ENCODE measurements at places on chromosomes 7 and 10.

GRCh38 chr10:122267849-122268737 lies 3.0 kb upstream of the BTBD16 start:
- peak; percentile 11 for DNase-seq

DNA sequence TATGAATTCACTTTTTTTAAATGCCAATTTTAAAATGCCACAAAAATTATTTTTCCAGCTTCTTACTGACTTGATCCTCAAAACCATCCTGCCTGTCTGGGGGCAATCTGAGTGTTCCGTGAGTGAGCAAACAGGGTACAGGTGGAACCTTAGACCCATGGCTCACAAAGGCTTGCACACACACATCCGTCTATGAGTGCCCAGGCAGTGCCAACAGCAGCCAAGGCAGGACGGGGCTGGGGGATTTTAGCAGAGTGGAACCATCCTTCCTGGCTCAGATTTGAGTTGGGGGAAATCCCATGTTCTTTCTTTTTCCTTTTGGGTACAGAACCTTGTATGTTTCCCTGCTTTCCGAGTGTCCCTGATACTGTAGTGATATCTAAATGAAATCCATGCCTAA lies 377.7 kb upstream of the MGMT start:
- DNase-seq = no peak

DNA sequence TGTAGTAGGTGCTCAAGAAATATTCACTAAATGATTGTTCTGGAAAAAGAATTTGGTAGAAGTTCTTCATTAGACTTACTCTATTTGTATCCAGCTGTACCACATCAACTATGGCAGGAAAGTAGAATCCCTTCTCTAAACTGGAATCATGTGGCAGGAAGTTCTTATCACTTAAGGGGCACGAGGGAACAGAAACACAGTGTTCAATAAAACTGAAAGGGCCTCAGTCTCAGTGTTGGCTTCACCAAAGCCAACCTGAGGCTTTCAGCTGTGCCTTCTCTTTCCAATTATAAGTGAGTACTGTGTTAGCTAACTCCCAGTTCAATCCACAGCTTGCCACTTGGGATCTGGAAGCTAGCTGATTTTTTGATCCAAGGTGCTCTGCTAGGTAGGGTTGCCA lies 257.6 kb upstream of the LRGUK start:
- no peak for DNase-seq

DNA sequence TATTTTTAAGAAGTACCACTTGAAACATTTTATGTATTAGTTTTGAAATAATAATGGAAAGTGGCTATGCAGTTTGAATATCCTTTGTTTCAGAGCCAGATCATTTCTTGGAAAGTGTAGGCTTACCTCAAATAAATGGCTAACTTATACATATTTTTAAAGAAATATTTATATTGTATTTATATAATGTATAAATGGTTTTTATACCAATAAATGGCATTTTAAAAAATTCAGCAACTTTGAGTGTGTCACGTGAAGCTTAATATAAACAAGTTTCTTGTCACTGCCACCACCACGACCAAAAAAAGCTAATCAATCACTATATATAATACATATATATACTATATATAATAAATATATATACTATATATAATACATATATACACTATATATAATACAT lies 4.8 kb downstream of the IL6 start:
- DNase-seq = no peak

DNA sequence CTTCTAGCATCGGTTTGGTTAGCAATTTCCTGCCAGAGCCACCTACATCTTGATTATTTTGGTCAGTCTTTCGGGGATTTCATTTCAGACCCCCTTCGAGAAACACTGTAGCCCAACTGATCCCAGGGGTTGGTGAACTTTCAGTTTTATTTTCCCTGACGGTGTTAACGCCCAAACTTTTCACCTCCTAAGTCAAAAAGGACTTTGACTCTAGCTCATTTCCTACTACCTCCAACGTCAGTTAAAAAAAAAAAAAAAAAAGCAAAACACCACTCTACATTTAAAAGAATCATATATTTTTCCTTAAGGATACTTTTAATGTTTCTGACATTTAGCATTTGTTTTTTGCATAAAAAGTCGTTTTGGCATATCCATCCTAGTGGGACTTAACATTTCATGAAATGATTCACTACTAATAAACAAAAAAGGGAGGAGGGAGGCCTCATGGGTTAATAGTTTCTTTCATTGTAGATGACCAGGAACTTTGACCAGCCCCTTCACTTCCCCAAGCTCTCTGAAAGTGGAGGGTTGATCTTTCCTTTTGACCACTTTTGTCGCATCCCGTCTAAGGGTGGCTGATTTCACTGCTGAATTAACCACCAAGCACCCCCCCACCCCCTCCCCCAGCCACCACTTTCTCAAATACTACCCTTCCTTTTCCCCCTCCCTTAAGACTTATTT lies 764 bp upstream of the TCF7L2 start:
- DNase-seq = no peak

GRCh38 chr7:78225534-78225933 lies 427.0 kb downstream of the PHTF2 start:
- DNase-seq = no peak

DNA sequence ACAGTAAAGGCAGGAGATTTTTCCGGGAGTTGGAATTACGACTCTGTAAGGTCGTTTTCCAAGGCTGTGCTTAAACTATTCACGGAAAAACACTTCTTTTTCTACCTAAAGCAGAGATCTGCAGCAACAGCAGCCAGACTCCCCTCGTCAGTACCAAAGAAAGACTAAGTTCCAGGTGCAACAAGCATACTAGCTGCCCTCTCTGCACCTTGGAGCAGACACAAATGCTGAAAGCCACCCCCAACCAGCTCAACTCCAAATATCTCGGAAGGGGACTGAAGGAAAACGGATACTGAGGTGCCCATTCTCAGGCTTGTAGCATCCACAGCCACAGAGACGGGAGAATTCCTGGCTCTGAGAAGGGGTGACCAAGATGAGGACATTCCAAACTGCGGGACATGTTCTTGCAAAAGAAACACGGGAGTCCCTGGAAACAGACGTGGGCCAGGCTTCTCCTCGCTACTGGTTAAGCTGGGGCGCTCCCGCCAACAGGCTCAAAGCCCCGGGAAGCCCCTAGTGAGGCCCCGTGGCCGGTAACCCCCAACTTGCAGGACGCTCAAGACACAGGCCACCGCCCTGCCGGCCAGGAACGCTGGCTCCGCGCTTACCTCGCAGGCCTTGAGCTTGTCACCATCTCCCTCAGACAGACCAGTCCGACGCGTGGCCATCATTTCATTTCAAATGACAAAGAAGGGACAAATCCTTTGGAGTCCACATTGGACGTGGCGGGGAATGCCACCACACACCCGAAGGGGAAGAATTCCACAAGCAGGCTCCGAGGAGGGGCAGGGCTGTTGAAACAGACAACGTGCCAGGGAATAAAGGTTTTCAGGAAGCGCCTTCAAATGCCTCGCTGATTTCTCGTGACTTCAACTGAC lies 2.2 kb downstream of the ARHGAP21 start:
- no peak for DNase-seq

DNA sequence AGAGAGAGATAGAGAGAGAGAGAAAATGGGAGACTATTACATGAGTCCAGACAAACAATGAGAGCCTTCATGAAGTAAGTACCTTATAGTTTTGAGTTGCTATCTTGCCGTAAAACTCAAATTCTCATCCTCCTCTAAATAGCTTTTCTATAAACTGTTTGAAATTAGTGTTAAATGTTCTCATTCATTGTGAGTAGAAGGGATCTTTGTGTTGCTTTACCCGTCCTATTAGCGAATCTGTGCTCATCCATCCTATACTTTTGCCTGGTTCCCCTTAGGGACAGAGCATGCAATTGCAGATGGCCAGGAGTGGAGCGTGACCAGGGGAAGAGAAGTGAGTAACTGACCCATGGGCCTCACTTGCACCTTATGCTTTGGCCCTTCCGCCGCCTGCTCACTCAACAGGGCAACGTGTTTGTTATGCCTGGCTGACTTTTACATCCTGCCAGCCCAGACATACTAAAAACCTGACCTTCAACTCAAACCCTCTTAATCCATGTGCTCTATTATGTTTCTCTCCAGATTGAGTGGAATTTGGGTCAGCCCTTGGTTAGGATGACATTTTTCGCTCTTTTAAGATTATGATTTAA lies 244.2 kb upstream of the YAE1 start:
- DNase-seq = no peak

DNA sequence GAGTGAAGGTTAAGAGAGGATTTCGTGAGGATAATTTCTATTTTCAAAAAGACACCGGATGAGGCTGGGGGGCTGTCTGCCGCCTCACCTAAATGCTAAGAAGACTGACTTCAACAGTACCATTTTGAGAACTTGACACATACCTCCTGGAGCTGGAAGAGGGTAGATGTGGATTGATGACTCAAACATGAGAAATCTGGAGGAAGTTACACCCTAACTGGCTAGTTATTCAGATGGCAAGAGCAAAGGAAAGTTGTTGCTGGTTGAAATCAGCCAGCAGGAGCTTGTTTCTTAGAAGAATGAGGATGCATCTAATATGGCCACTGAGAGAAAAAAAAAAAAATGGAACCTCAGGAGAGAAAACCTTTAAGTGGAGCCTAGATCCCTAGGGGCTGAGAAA lies 76.2 kb upstream of the KIAA1217 start:
- no peak for DNase-seq

DNA sequence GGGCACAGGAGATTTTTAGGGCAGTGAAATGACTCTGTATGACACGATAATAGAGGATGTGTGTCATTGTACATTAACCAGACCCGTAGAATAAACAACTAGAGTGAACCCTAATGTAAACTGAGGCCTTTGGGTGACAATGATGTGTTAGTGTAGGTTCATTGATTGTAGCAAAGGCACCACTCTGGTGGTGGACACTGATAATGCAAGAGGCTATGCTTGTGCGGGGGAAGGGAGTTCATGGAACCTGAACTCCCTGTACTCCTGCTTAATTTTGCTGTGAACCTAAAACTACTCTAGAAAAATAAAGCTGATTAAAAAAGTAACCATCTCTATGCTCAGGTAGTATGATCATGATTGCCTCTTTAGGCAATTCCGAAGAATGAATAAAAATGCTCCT lies 96.3 kb upstream of the VIPR2 start:
- no peak for DNase-seq

DNA sequence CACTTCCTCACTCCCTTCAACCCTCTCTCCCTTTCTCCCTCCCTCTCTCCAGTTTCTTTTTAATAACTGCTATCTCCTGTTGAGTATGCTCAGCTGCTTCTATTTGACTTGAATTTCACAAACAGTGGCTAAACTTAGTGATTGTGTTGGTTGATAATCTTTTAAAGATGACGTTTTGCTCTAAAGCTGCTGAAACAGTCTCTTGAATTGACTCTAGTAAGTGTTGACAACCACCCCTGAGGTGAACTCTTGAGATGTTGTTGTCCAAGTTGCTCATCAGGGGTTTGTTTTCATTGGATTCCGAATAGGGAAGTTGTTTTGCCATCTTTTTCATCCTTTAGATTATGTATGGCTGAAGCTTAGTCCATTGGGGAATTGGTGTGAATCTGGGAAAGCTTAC lies 176.2 kb downstream of the TWIST1 start:
- DNase-seq = no peak

- DNase-seq = no peak
These were observed 30.9 kb downstream of the TRIM8 start for GRCh38 chr10:102675011-102675665.

DNA sequence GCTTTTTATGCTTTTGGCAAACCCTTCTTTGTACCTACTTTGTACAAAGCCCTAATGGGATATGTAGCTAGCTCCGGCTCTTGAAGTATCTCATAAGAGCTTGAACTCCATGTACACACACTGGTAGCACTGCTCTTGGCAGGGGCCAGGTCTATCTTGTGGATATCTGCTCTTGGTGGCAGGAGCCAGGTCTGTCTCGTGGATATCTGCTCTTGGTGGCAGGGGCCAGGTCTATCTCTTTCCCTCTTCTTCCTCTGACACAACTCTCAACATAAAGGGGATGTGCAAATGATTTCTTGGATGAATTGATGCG lies 91.9 kb downstream of the WNT2 start:
- no peak for DNase-seq

- DNase-seq = no peak
These were observed 228.3 kb upstream of the TEX47 start for GRCh38 chr7:89023877-89024276.

GRCh38 chr10:102645741-102646609 lies 1.7 kb downstream of the TRIM8 start:
- peak; percentile 41 for DNase-seq

GRCh38 chr7:28267012-28267411 lies 86.4 kb upstream of the JAZF1 start:
- DNase-seq = no peak

DNA sequence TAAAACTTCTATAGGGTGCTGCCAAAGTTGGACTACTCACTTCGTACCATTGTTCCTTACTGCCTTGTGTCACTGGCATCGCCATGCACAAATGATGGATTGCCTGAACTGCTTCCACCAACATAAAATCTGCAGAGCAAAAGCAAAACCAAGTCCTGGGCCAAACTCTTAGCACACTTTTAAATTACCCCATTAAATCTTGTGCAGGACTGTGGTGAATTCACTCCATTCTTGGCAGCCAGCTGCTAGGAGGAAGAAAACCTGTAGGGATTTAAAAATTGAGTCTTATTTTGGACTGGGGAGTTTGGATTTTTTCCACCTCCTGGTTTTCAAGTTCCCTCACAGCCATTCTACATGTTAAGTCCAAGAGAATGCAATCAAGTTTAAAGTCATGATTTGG lies 646.9 kb downstream of the SORCS3 start:
- no peak for DNase-seq

DNA sequence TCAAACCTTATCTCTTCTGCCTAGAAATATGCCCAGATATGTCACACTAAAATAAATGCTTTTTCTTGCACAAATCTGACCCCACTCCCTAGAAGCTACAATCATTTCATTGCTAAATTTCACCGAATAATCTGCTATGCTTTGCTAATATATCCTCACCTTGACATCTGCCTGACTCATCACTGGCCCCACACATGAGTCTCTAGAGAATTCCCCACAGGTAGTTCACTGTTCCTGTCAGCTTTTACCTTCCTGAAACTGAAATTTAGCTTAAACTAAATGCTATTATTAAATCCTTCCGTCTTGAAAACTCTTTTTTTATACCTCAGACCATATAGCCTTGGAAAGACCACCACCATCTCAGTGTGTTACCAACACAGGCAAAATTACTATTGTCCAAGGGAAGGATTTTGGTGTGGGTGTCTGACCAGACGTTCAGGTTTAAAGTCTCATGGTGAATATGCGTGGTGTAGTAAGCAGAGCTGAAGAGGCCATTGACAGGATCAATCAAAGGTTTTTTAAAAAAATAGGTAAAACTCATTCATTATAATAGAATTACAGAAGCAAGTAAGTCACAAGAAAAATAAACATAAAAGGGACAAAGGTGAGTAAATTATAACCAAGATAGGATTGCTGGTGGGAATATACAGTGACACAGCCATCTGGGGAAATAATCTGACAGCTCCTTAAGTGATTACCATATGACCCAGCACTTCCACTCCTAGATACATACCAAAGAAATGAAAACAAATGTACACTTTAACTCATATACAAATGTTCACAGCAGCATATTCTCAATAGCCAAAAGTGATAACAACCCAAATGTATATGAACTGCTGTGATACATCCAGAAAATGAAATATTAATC lies 173.5 kb downstream of the KMT2E start:
- no peak for DNase-seq

- DNase-seq = no peak
These were observed 99.3 kb downstream of the LANCL2 start for GRCh38 chr7:55464422-55464821.

Measured in activated CD4-positive, CD25-positive, alpha-beta regulatory T cell treated with anti-CD3 and anti-CD28 coated beads, Interleukin-2, amount 50 U/mL, for 16 hours (primary cell).